ENCODE measurements at places on chromosomes 11 and 22.

- no peak for DNase-seq
Observed at GRCh38 chr22:46826438-46827135, 64.1 kb downstream of the TBC1D22A start.

GRCh38 chr11:65856689-65857499, 1.1 kb downstream of the CFL1 start:
- DNase-seq = peak; percentile 72

- DNase-seq = no peak
Observed at GRCh38 chr11:102287964-102288724, 29.1 kb upstream of the BIRC3 start.

DNA sequence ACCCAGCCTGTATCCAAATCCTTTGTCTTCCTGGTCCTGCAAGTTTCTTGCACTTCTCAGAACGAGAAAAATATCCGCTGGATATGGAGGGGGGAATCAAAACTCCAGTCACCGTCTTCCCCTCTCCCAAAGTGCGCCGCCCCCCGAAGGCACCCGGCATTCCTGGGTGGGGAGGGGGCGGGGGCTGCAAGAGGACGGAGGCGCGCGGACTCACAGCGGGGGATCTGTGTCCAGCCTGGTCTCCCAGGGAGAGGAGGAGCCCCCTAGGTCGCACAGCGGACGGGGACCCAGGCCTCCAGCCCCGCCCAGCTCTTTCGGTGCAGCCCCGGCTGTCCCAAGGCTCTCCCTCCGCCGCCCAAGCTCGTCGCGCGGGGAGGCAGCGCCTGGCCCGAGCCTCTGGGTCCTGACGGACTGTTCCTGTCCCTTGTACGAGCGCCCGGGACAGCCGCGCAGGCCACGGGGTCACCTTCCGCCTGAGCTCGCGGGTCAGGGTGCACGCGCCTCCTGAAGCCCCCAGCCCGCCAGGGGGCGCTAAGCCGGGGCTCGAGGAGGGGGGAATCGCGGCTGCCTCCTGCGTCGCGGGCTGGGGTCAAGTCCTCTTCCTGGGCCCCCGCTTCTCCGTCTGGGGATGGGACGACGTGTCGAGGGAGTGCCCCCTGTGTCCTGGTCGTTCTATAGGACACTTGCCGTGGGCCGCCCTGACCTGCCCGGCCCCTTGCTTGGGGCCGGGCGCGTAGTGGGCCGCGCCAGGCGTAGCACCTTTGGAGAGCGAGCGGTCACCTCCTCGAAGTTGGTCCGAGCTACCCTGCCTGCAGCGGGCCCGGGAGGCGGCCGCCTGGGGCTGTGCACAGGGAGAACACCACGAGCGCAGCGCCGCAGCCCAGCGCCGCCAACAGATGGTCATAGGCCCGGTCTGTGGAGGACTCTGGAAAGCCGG, 2.4 kb upstream of the WNT11 start:
- peak; percentile 71 for DNase-seq

DNA sequence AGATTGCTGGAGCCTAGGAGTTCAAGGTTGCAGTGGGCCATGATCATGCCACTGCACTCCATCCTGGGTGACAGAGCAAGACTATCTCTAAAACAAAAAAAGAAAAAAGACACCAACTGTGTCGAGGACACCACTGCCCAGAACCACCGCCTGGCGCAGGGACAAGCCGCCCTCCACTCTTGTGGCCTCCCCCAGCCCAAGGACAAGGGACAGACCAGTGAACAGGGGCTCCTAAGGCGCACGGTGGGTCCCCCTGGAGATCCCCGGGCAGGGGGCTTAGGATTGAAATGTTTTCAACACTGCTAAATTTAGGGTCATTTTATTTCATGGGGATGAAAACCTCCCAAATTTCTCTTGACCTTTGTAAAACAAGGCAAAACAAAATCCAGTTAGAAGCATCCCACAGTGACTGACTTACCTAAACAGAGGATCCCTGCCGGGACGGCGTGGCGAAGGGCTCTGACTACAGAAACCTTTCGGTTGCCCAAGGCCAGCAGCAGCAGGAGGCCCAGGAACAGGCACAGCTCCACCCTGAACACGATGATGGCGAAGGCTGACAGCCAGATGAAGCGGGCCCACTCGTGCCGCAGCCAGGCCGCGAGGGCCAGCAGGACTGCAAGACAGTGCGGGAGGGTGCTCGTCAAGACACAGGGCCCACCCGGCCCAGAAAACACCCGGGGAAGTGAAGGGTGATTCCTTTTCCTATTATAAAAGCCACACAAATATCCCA, 8.6 kb downstream of the ALG12 start:
- no peak for DNase-seq

GRCh38 chr22:46051646-46052045, 74.7 kb upstream of the WNT7B start:
- DNase-seq = no peak

GRCh38 chr22:17780116-17780740, 6.0 kb upstream of the BID start:
- DNase-seq = no peak

- no peak for DNase-seq
Observed at GRCh38 chr22:26921726-26922125, 264.3 kb downstream of the MIAT start.

GRCh38 chr11:99759787-99760186, 739.0 kb downstream of the CNTN5 start:
- no peak for DNase-seq

DNA sequence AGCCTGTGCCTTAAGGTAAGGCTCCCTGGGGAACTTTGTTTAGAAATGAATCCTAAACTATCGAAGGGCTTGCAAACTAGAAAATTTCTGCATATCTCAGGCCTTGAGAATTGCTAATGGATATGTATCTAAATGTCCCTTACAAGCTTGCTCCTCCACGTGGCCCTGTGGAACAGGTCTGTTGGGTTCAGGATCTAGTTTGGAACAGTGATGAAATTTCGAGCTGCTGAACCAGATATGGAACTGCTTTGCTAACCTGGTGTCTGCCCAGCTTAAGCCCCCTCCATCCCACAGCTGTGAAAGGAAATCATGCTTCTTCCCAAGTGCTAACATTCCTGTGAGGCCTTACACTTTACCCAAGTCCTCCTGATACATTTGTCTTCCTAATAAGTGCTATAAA, 11.6 kb downstream of the SREBF2 start:
- no peak for DNase-seq

DNA sequence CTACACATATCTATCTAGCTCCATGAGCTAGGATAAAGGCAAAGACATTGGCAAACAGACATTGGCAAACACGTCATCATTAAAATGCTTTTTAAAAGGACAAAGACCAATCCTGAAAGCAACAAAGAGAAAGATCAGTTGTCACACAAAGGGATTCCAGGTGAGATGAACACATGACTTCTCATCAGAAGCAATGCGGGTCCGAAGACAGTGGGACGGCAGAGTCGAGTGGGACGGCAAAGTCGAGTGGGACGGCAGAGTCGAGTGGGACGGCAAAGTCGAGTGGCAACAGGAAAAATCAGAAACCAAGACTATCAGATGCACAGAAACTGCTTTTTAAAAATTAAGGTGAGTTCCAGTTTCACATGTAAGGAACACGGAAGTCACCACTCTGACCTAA, 609.5 kb downstream of the BRD1 start:
- DNase-seq = no peak

DNA sequence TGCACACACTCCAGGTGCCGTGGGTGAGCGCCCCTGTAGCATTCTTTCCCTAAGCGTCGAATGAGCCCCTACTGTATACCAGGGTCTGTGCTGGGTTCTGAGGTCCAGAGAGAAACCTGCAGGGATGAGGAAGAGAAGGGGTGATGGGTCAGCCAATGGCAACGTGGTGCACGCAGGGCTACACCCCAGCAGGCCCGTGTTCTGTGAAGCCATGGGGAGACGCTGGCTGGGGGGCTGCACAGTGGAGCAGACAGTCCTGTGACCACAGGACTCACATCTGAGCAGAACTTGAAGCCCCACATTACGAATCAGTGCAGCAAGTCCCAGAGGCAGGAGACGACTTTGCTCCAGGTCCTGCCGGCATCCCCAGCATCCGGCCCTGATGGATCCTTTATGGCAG, 1481.4 kb downstream of the BRD1 start:
- no peak for DNase-seq

DNA sequence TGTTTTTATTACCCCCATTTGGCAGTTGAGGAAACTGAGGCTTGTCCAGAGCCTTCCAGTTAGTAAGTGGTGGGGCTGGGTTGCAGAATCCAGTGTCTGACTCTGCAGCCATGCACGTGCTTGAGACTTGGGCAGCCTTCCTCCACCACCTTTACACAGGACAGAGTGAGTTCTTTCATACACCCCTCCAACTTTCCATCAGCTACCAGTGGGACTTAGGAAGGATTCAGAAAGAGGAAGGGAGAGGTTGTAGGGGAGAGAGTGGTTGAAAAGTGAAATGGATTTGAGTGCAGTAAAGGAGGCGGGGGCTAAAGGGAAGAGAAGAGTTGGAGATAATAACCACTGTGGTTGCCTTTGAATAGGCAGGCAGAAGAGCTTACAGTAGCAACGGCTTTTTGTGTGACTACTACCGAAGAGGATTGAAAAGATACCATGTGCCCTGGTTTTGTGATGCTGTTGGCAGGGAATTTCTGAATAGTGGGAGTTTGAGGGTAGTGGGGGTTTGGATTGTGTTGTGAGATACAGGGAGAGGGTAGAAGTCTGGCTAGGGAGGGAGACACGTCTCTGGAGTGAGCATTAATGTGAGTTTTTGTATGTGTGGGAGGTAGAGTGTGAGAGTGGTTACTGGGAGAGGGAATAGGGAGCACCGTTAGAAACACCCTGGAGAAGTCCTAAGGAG, 1.7 kb downstream of the UVRAG start:
- DNase-seq = no peak

GRCh38 chr11:114019046-114019445, 40.5 kb upstream of the ZBTB16 start:
- DNase-seq = no peak

Measured in stimulated activated CD4-positive, alpha-beta T cell treated with anti-CD3 and anti-CD28 coated beads, TNF-alpha, amount 100 ng/mL, for 48 hours (primary cell).